ENCODE measurements at places on chromosomes 5 and 9.

GRCh38 chr5:22306011-22306410 is 547.1 kb downstream of the CDH12 start:
- no peak for DNase-seq

DNA sequence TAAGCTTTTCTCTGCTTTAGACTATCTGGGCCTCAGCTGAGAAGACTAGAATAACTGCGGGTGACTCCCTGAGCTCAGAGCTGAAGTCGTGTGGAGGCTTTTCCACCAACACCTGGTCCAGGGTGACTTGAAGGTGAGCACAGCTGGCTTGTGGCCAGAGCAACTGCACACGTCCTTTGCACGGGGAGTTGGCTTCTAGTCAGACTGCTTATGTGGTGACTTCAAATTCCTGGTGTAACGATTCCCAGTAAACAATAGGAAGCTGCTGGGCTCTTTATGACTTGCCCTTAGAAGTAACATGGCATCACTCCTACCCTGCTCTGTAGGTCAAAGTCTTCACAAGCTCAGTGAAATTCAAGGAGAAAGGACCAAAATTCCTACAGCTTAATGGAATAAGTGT is 800.6 kb upstream of the CDH6 start:
- no peak for DNase-seq

DNA sequence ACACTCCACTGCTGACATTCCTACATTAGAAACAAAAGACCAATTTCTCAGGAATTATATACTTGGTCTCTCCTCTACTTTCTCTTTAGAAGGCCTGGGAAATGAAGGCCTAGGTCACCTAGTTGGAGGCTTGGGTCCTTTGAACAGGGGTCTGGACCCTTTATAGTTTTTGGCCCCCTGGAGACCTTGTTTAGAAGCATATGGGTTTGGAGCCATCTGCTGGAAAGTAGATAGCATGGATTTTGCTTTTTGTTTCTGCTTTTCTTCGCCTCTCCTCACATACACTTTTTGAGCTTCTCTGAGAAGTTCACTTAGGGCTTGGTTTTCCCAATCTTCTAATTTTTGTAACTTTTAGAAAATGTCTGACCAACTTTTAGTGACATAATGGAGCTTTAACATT is 67.1 kb upstream of the CDK20 start:
- DNase-seq: no peak

- DNase-seq: no peak
Observed at GRCh38 chr5:150246835-150247234, 42.7 kb downstream of the CAMK2A start.

GRCh38 chr5:136037001-136037705 is 8.4 kb downstream of the TGFBI start:
- peak; percentile 34 for DNase-seq

DNA sequence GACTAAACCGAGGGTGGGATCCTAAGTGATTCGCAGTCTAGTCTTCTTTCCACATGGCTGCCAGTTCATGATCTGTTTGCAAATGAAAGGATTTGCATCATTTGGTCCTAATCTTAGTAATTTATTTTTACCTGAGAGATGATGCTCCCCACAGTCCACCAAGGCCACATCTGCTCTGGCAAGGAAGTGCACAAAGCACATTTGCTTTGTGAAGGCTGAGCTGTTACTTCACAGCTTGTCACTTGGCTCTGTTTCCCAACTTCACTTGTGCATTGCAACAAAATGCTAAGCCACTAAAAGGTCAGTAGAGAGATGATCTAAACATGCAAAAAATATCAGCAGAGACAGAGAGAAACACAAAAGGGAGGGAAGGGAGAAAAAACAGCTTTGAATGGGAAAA is 128.5 kb upstream of the VLDLR start:
- DNase-seq: no peak

DNA sequence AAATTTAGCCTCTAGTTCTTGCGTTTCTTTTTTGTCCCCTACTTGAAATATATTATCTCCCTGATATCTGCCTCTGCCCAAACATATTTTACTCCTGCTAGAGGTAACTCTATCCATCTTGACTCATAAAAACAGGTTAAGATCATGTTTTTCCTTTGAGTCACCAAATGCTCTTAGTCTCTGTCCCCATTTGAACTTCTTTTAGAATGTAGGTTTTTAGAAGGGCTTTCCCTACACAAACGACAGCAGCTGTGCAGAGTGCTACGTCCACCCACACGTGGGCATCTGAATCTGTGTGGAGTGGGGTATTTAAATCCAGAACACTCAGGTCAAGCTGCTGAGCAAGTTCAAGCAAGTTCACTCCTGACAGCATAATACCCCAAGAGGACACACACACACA is 2.2 kb downstream of the HSD17B3 start:
- no peak for DNase-seq

GRCh38 chr9:80679916-80680315 is 1009.4 kb downstream of the TLE1 start:
- no peak for DNase-seq

GRCh38 chr5:41637869-41638268 is 127.5 kb upstream of the PLCXD3 start:
- no peak for DNase-seq

DNA sequence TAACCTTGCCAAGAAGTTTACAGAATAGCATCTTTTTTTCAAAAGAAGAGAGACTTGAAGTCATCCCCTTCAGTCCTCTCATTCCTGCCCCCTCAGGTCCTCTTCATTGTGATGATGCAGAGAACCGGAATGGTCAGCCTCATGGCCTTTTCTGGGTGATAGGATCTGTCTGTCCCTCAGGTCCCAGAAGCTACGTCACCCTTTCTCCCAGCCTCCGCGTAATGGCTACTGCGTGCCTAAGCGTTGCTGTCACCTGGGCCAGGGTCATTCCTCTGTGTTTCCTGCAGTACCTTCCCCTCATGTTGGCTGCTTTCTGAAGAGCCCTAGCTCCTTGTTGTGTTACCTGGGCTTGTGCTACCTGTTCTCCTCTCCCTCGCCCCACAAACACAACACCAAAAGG is 4.7 kb downstream of the PIK3R1 start:
- no peak for DNase-seq

GRCh38 chr9:70600506-70600905 is 186.0 kb upstream of the KLF9 start:
- DNase-seq: no peak

GRCh38 chr5:80706835-80707447 is 52.2 kb upstream of the DHFR start:
- DNase-seq: no peak

All from CD4-positive, alpha-beta T cell treated with Interleukin-6 for 4 hours (primary cell).